Epithelial cell of proximal tubule (primary cell): ENCODE measurements at places on chromosomes 7 and 10. TPM values are rescaled to one million over a fixed set of nuclear protein-coding genes. Genes with fewer than 3 reads are reported as not detected.

FOXI2 gene
- not detected in 2 replicates for total RNA-seq

HOXA7 gene
- 21.4 and 27.9 TPM in 2 replicates for total RNA-seq

BICC1 gene
- 103 and 150 TPM in 2 replicates for total RNA-seq

SCIN gene
- 5.1 and 6.3 TPM in 2 replicates for total RNA-seq

EBF3 gene
- not detected in 2 replicates for total RNA-seq

BCL7B gene
- total RNA-seq: 53.2 and 64.2 TPM in 2 replicates

MKRN1 gene
- total RNA-seq: 40.0 and 69.2 TPM in 2 replicates

ADARB2 gene
- total RNA-seq: under 0.01 and 0.63 TPM in 2 replicates

ADCY1 gene
- 0.51 and 1.2 TPM in 2 replicates for total RNA-seq

EPHA1 gene
- total RNA-seq: 4.5 and 14.4 TPM in 2 replicates

SRRM3 gene
- 0.07 TPM in 1 of 2 replicates, not detected in the other for total RNA-seq
